ENCODE measurements at places on chromosomes 11 and 22.

DNA sequence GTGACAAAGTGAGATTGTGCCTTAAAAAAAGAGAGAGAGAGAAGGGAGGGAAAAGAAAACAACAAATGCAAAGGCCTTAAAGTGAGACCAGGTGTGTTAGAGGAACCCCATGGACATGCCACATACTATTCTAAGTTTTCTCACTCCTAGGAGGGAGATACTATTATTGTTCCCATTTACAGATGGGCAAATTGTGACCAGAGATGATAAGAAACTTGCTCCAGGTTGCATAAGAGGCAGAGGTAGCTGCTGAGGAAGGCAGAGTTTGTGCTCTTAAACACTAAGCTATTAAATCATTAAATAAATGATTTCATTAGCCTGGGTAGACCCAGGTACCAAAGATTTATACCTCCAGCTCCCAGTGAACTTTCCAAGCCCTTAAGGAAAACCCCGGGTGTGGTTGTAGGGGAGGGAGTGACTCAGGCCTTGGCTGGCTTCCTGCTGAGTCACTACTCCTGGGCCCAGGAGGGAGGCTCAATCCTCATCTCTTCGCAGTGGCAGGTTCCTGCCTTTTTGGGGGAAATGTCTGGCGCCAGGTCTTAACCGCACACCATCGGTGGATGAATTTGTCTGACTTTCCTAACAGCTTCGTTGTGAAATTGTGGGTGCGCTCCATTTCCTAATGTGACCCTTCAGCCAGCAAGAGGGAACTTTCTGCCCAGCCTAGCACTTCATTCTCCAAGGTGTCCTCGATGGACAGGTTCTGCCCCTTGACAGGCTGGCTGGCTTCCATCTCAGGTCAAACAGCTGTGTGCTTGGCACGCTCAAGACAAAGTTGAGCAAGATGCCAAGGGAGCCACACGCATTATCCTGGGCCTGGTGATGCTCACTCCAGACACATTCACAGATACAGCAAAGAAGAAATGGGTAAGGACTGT is 33.4 kb upstream of the PTPRJ start:
- peak; percentile 80 for DNase-seq

DNA sequence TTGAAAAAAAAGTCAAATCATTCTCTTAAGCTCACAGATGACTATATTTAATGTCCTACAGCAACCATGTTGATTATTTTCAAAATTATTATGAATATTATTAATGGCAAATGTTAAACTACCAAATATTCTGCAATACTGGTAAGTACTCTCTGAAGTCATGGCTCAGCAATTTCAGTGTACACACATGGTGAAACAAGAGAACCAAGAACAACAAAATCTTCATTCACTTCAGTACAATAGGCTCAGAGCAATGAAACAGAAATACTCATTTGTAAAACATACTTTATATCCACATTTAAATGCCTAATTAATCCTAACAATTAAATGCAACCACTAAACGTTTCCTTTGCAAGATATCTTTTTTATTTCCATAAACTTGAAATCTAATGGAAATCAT is 347.2 kb downstream of the TTC28 start:
- DNase-seq: no peak

DNA sequence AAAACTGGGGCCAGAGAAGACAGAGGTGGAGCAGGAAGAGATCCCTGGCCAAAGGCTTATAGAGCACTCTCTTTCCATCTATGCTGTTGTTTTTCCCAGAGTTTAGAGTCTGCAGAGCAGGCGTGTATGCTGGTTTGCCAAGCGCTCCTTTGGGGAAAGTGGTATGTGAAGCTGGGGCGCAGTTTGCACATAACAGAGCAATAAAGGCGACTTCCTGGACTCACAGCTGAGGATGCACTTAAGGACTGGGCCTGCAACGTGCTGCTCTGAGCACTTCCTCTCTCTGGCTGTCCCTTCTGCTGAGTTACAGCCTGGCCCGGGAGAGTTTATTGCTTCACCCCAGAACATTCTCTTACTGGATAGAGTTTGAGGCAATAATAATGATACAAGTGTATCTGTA is 41.7 kb downstream of the THAP12 start:
- no peak for DNase-seq

- DNase-seq: no peak
Measured at GRCh38 chr11:128587415-128587814, at the start of gene ETS1. Gene ETS1, minus strand, starts transcription at chr11:128587558. Its CDS starts 14,428 bp downstream, at chr11:128573130.

DNA sequence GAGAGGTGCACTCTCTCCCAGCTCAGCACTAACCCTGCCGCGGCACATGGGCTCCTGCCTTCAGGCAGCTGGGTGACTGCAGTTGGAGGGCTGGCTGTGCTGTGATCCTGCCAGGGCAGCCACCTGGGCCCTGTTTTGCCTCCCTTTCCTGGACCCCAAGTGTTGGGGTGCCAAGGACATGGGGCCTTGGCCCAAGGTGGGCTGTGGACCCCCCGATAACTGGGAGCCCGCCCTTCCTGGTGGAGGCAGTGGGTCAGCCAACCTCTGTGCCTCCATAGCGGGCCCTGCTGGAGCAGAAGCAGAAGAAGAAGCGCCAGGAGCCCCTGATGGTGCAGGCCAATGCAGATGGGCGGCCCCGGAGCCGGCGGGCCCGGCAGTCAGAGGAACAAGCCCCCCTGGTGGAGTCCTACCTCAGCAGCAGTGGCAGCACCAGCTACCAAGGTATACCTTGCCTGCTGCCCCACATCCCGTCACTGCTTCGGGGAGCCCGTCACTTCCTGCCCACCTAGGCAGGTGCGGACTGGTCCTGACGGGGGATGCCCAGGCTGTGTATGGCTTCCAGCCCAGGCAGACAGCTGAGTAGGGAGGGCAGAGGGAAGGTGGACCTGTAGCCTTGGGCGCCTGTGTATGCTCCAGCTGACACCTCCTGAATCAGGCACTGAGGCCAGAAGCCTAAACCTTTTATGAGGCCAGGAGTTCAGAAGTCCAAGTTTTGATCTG is 8.9 kb downstream of the TUB start:
- no peak for DNase-seq

DNA sequence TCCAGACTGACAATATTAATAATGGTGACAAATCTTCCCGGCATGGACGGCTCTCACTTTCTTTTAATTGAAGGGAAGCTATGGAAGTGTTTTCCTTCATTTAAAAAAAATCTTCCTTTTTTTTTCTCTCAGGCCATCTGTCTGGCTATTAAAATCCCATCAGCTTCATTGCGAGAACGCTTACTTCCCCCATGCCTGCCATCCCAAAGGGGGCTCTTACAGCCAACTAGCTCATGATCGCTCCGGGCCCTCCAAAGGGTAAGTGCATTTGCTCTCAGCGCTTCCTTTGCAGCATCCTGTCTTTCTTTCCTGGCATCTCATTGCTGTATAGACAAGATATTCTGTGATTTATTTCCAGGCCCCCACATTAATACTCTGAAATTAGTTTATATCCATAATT is 20.7 kb downstream of the CACNG2 start:
- no peak for DNase-seq

DNA sequence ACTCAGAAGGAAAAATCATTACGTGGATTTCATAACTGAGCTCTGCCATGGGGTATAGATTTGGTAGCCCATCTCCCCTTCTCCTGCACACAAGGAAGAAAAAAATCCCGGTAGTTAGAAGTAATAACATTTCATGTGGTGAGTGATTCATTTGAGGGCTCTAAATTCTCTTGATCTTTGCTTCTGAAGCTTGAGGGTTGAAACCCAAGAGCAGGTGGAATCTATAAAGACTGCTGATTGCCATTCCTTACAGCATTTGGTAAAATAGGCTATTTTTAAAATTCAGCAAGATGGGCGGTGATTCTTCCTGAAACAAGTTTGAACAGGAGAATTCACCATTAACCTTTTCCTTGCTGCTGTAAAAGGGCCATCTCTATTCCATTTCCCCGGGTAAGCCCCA is 266.1 kb downstream of the CADM1 start:
- DNase-seq: no peak

- DNase-seq: no peak
Measured at GRCh38 chr11:104380358-104380757, 216.4 kb upstream of the PDGFD start.

- DNase-seq: no peak
Measured at GRCh38 chr22:17964156-17964555, 60.2 kb downstream of the MICAL3 start.

GRCh38 chr22:43828725-43828997 is 16.6 kb upstream of the EFCAB6 start:
- no peak for DNase-seq

DNA sequence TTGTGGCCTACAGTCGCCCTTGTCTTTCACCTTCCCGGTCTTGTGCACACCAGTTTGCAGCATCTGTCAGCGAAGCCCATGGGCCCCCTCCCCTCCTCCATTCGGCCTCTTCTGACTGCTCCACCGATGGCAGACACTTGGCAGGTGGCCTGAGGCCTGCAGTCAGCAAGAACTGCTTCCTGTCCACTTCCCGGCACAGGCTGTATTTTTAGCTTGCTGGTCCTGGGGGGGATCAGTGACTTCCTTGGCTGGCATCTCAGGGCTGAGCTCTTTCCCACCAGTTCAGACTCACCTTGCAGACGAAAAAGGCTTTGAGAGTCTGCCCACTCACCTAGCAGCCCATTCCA is 106.4 kb downstream of the SYN3 start:
- DNase-seq: no peak

GRCh38 chr11:2693271-2694261 is 6.2 kb downstream of the KCNQ1OT1 start:
- DNase-seq: no peak

DNA sequence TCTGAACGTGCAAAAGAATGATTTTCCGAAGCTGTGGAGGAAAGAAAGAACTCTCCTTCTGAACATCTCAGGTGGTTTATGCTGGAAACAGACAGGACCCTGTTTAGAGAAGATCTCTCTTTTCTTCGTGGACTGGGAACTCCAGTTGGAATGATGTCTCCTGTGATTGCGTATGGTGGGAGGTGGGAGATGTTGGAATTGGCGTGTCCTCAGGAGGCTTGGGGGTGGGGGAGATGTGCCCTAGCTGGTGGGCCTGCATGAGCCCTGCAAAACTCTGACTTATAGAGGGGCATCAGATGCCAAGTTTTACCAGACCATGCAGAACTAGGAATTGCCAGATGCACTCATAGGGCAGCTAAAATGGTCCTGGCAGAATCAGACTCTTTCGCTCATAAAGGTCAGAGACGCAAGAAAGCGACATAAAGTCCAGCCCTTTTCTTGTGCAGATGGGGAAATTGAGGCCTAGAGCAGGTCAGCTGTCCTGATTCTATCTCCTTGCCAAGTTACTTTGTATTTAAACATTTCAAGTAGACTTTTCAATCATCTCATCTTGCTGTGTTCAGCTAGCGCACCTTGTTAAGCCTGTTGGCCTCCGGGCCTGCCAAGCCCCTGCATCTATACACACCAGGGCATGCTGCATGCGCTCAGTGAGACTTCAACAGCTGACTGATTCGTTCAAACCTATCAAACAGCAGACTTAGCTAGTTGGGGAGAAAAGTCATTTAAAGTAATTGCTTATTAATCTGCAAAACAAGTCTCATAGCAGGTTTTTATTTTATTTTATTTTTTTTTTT is 34.2 kb upstream of the EHF start:
- DNase-seq: no peak

DNA sequence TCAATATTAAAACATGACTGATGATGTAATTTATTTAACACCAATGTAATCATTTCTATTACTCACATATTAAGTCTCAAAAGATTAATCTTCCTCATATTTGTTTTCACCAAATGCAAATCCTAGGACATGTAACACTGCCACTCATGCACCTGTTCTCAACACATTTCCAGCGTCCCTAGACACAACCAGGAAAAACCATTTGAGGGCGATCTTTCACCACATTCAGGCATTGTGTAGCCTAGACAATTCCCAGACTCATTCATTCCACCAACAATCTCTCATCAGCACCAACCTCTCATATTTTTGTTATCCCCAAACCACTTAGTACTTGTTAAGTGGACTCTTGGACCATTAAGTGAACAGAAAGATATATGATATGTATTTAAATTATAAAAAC is 66.1 kb downstream of the SLC36A4 start:
- no peak for DNase-seq

GRCh38 chr11:27427183-27427980 is 45.2 kb downstream of the LGR4 start:
- no peak for DNase-seq

DNA sequence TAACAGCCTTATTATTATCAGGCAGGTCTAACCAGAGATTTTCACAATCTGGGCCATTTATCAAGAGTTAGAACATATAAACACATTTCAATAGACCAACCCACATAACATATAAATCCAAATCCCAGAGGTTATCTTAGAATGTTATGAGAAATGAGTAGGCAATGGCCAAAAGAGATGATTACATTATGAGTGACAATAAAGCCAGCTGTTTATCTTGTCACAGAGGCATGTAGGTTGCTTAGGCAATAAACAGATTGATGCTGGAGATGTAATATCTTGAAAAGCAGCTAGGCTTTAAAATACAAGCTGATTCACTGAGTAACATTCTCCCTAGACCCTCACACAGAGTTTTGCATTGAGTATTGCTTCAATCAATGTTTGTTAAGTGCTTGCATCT is 148.5 kb upstream of the SESN3 start:
- no peak for DNase-seq

DNA sequence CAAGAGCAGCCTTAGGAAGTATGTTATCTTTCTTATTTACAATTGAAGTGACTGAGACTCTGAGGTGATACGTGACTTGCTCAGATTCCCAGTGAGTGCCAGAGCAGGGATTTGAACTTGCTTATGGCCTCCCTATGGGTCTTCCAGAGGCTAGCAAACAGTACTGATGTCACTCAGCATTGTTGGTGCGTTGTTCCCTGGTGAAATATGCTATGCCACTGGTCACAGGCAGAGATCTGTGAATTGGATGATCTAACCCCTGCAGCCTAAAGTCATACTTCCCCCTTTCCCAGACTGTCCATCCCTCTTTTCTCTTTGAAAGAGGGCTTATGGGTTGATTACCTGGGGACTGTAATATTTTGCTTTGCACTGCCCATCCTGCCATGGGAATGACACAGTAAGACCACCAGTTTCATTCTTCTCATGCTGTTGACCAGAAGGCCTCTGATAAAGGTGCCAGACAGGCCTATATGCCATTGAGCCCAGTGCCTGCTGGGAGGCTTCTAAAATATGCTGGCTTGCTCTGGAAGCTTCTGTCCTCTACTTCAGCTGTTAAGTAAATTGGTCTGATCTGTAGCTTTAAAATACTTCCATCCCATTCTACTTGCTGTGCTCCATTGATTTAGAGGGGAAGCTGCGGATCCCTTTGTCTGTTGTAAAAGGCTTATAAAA is 152.2 kb upstream of the E2F8 start:
- DNase-seq: no peak

- no peak for DNase-seq
Measured at GRCh38 chr11:117143390-117143789, 697 bp upstream of the PAFAH1B2 start.

DNA sequence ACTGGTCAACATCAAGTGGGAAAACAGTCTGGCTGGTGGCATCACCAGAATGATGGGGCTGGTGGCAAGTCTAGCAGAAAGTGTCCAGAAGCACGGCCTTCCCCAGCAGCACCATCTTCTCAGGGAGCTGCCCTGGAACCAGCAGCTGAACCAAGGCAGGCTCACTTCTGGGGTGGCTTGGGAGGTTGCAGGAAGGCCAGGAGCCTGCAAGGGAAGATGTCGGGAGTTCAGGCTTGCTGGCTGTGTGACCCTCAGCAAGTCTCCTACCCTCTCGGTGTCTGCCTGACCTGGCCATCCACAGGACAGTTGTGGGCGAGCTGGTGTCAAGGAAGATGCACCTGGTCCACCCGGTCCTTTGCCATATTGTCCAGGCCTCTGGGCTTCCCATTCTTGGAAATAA is 2.3 kb upstream of the PNPLA5 start:
- no peak for DNase-seq

All from amniotic stem cell (primary cell).